T-cell (primary cell): ENCODE measurements at places on chromosomes 1 and 21.

- no peaks in the 10 kb centered on the region for H3K4me1 ChIP-seq
- peaks cover 47% of the 10 kb centered on the region for H3K27me3 ChIP-seq
- DNase-seq: no peak
- no peak overlapping the region for H3K27ac ChIP-seq
- no peaks in the 10 kb centered on the region for H3K36me3 ChIP-seq
- H3K4me3 ChIP-seq: no peak overlapping the region
These were observed 3.5 kb upstream of the LRRC38 start for GRCh38 chr1:13517193-13517812.

- H3K27ac ChIP-seq: no peak overlapping the region
- H3K27me3 ChIP-seq: no peaks in the 10 kb centered on the region
- no peaks in the 10 kb centered on the region for H3K4me1 ChIP-seq
- no peaks in the 10 kb centered on the region for H3K36me3 ChIP-seq
- H3K4me3 ChIP-seq: no peak overlapping the region
- no peak for DNase-seq
These were observed 533.3 kb downstream of the PTBP2 start for GRCh38 chr1:97254731-97255463.

- H3K4me1 ChIP-seq: no peaks in the 10 kb centered on the region
- no peak for DNase-seq
- H3K27ac ChIP-seq: no peak overlapping the region
- no peaks in the 10 kb centered on the region for H3K36me3 ChIP-seq
- H3K4me3 ChIP-seq: no peak overlapping the region
These were observed 139.8 kb upstream of the KIF26B start for GRCh38 chr1:245015031-245015430.

GRCh38 chr1:165403835-165404482 is 41.0 kb downstream of the RXRG start:
- no peak overlapping the region for H3K4me3 ChIP-seq
- peak; percentile 6 for DNase-seq
- no peak overlapping the region for H3K27ac ChIP-seq
- H3K4me1 ChIP-seq: no peaks in the 10 kb centered on the region
- peaks cover 32% of the 10 kb centered on the region for H3K27me3 ChIP-seq

GRCh38 chr1:9473032-9473807 is 66.0 kb upstream of the SLC25A33 start:
- no peaks in the 10 kb centered on the region for H3K36me3 ChIP-seq
- no peak overlapping the region for H3K27ac ChIP-seq
- no peak for DNase-seq

DNA sequence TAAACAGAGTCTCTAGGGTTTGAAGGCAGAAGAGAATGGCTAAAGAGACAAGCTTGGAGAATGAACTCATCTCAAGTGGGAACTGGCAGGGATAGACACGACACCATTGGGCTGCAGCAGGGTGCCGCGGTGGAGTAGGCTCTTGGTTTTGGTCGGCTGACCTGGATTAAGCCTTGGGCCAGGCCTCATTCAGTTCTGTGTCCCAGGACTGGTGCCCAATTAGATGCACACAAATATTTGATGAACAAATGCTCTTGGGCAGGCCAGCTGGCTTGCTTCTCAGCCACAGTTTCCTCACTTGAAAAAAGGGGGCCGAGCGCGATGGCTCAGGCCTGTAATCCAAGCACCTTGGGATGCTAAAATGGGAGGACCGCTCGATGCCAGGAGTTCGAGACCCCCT is 53.4 kb upstream of the CITED4 start:
- H3K36me3 ChIP-seq: no peaks in the 10 kb centered on the region
- no peaks in the 10 kb centered on the region for H3K4me1 ChIP-seq
- peaks cover 9% of the 10 kb centered on the region for H3K27me3 ChIP-seq
- no peak overlapping the region for H3K4me3 ChIP-seq

- no peaks in the 10 kb centered on the region for H3K36me3 ChIP-seq
- H3K27me3 ChIP-seq: no peaks in the 10 kb centered on the region
- H3K4me1 ChIP-seq: no peaks in the 10 kb centered on the region
- no peak overlapping the region for H3K4me3 ChIP-seq
- no peak for DNase-seq
These were observed 110.9 kb downstream of the ESRRG start for GRCh38 chr1:216612291-216612690.

- peaks cover 6% of the 10 kb centered on the region for H3K27me3 ChIP-seq
- no peak overlapping the region for H3K4me3 ChIP-seq
- no peak for DNase-seq
- no peaks in the 10 kb centered on the region for H3K36me3 ChIP-seq
- H3K4me1 ChIP-seq: no peaks in the 10 kb centered on the region
These were observed 122.0 kb downstream of the BEND5 start for GRCh38 chr1:48654606-48655210.

- H3K4me1 ChIP-seq: no peaks in the 10 kb centered on the region
- H3K36me3 ChIP-seq: no peaks in the 10 kb centered on the region
- H3K27ac ChIP-seq: no peak overlapping the region
- H3K27me3 ChIP-seq: no peaks in the 10 kb centered on the region
These were observed 169.8 kb downstream of the SYT2 start for GRCh38 chr1:202540448-202540847.

DNA sequence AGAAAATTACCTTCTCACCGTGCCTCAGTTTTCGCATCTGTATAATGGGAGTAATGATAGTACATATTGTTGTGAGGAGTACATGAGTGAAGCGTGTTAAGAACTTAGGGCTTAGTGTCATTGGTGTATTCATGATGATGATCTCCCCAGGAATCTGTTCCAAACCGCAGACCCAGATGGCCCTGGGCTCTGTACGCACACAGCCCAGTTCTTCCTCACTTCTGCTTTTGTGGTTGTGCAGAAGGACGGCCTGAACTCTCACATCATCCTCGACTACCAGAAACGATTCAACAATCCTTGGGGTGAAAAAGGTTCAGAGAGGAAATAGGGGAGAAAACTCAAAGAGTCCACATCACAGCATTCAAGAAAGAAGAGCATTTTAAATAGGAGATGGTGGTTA is 323.0 kb downstream of the CAMTA1 start:
- no peaks in the 10 kb centered on the region for H3K27me3 ChIP-seq
- no peak for DNase-seq
- no peaks in the 10 kb centered on the region for H3K4me1 ChIP-seq

GRCh38 chr21:42253466-42253865 is 34.5 kb downstream of the ABCG1 start:
- no peak overlapping the region for H3K4me3 ChIP-seq
- no peak for DNase-seq
- no peak overlapping the region for H3K27ac ChIP-seq
- H3K4me1 ChIP-seq: peaks cover 33% of the 10 kb centered on the region
- H3K36me3 ChIP-seq: no peaks in the 10 kb centered on the region
- no peaks in the 10 kb centered on the region for H3K27me3 ChIP-seq

DNA sequence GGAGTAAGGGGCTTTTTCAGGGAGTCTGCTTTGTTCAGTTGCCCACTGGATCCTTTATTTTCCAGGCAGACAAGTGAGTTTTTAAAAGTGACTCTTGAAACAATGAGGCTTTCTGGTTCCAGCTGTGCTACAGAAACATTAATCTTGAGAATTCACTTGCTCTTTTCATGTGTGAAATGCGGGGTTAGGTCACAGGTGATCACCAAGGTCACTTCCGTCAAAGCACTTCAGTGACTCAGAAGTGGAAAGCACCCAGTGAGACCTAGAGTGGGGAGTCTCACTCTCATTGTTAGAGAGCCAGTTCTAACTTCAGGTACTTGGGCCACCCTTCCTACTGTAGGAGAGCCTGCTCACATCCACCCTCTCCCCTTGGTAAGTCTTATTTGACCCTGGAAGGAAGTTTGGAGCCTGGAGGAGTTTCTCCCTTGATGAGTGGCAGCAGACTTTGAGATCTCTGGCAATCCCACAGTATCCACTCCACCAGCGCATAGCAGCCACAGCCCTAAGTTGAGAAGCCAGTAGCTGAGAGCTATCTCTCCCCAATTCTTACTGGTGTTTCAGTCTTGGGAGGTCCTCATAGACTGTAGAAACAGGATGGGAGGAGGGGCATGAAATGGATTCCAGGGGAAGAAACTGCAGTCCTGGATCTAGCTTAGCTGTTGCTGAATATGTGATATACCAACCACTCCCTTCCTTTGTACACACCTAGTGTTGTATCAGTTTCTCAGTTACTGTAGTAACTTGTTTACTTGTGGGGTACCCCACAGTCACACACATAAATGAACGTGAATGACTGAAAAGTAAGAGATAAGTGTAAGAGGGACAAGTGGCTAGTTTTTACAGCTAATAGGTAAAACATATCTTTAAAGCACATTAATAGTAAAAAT is 3.1 kb downstream of the TACSTD2 start:
- no peak overlapping the region for H3K27ac ChIP-seq
- H3K4me3 ChIP-seq: no peak overlapping the region
- H3K27me3 ChIP-seq: peaks cover 27% of the 10 kb centered on the region
- no peaks in the 10 kb centered on the region for H3K36me3 ChIP-seq
- peaks cover 11% of the 10 kb centered on the region for H3K4me1 ChIP-seq

DNA sequence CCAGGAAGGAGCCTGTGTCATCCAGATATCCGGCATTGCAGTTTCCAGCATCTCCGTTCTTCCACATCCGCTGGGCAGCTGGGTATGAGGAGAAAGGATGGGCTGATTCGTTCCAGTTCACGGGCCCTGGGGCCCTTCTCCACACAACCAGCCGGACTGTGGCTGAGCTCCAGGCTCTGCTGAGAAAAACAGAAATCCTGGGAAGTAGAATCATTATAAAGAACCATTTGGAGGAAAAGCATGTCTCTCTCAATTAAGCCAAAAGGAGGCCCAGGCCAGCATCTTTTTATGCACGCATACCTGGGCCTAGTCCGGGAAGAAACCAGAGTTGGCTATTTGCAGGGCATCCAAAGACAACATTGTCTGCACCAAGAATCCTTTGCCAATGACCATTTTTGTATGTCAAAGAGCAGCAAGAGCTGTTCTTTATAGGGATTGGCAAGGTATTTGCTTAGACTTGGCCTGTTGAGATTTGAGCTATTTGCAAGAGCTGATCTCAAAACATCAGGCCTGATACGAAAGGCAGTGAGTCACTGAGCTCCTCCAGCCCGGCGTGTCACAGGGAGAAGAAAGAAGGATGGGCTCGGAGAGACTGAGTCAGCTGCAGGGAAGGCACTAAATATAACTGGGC is 84.9 kb upstream of the ARHGEF16 start:
- H3K4me1 ChIP-seq: peaks cover 31% of the 10 kb centered on the region
- no peaks in the 10 kb centered on the region for H3K36me3 ChIP-seq
- H3K27me3 ChIP-seq: peaks cover 30% of the 10 kb centered on the region
- no peak for DNase-seq
- H3K4me3 ChIP-seq: no peak overlapping the region

DNA sequence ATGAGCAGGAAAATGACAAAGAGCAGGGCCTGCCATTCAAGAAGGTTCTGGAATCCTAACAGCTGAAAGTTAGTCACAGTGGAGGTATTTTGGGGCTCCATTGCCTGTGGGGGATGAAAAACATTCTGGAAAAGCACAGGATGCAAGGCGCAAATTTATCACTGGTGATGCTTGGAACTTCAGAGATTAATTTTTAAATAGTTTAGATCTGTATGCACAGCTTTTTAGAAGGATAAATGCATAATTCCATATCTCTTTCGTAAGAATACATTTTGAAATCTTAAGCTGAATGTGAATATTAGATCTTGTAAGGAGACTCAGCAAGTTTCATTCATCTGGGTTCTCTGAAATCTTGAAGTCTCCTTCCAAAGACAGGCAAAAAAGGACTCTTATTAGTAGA is at the start of gene OR11L1:
Gene OR11L1 (minus strand): TSS at position 101 of the 400 bp plus-strand sequence. CDS start 0 bp downstream, at position 101.
- H3K36me3 ChIP-seq: no peaks in the 10 kb centered on the region
- H3K27me3 ChIP-seq: no peaks in the 10 kb centered on the region
- no peaks in the 10 kb centered on the region for H3K4me1 ChIP-seq
- H3K27ac ChIP-seq: no peak within 1 kb of the TSS
- no peak within 1 kb of the TSS for H3K4me3 ChIP-seq

GRCh38 chr1:155186067-155186793 is 12.6 kb downstream of the TRIM46 start:
- H3K36me3 ChIP-seq: peaks cover 3% of the 10 kb centered on the region
- no peak for DNase-seq
- no peaks in the 10 kb centered on the region for H3K4me1 ChIP-seq
- no peak overlapping the region for H3K4me3 ChIP-seq
- no peak overlapping the region for H3K27ac ChIP-seq
- H3K27me3 ChIP-seq: no peaks in the 10 kb centered on the region

- H3K36me3 ChIP-seq: no peaks in the 10 kb centered on the region
- no peak for DNase-seq
- peaks cover 5% of the 10 kb centered on the region for H3K4me1 ChIP-seq
- H3K4me3 ChIP-seq: no peak overlapping the region
- peaks cover 3% of the 10 kb centered on the region for H3K27me3 ChIP-seq
These were observed 18.9 kb downstream of the NENF start for GRCh38 chr1:212451416-212452322.

- no peaks in the 10 kb centered on the region for H3K4me1 ChIP-seq
- no peaks in the 10 kb centered on the region for H3K36me3 ChIP-seq
- no peaks in the 10 kb centered on the region for H3K27me3 ChIP-seq
- no peak overlapping the region for H3K4me3 ChIP-seq
- peak; percentile 26 for DNase-seq
These were observed 20.8 kb downstream of the PHLDA3 start for GRCh38 chr1:201447903-201448871.

DNA sequence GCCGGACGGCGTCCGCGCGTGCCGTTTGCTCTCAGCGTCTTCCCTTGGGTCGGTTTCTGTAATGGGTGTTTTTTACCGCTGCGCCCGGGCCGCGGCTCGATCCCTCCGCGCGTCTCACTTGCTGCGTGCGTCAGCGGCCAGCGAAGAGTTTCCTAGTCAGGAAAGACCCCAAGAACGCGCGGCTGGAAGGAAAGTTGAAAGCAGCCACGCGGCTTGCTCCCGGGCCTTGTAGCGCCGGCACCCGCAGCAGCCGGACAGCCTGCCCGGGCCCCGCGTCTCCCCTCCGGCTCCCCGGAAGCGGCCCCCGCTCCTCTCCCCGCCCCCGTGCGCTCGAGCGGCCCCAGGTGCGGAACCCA is 159.8 kb downstream of the RUNX1 start:
- H3K27me3 ChIP-seq: no peaks in the 10 kb centered on the region
- H3K36me3 ChIP-seq: no peaks in the 10 kb centered on the region
- peaks cover 47% of the 10 kb centered on the region for H3K4me1 ChIP-seq
- peak overlapping the region; percentile 48 for H3K4me3 ChIP-seq
- peak overlapping the region; percentile 45 for H3K27ac ChIP-seq

- H3K4me1 ChIP-seq: no peaks in the 10 kb centered on the region
- DNase-seq: no peak
- no peak overlapping the region for H3K27ac ChIP-seq
- H3K27me3 ChIP-seq: no peaks in the 10 kb centered on the region
- H3K4me3 ChIP-seq: no peak overlapping the region
These were observed 19.6 kb downstream of the BACH1 start for GRCh38 chr21:29318354-29318753.

DNA sequence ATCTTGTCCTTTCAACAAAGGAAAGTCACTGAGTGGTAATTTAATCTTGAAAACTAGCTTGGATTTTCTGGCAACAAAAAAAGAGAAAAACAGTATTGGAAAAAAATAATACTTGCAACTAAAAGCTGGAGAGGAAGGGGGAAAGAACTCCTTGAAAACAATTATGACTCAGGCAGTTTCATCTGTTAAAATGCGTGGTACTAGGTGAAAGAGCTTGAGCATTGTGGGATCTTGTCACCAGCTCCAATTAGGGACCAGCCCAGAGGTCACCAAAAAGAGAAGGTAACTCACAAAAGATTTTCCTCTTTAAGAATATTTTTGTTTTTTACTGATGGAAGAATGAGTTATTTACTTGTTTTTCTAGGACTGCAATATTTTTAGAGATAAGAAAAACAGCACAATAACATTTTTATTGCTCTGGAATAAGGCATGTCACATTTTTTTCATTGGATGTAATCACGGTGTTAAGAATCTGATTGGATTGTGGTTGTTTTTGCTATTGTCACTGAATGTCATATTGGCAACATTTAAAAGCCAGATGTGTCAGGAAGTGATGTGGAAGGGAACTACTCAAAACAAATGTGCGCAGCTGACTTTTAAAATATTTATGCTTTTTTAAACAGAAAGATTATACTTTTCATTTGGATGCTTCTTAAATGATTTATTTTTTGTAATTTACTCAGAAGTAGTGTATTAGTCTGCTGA is 78.5 kb upstream of the ADAMTS5 start:
- no peak for DNase-seq
- no peaks in the 10 kb centered on the region for H3K4me1 ChIP-seq
- no peaks in the 10 kb centered on the region for H3K36me3 ChIP-seq
- H3K27ac ChIP-seq: no peak overlapping the region
- H3K27me3 ChIP-seq: no peaks in the 10 kb centered on the region
